ENCODE measurements at places on chromosomes 7 and 10.

DNA sequence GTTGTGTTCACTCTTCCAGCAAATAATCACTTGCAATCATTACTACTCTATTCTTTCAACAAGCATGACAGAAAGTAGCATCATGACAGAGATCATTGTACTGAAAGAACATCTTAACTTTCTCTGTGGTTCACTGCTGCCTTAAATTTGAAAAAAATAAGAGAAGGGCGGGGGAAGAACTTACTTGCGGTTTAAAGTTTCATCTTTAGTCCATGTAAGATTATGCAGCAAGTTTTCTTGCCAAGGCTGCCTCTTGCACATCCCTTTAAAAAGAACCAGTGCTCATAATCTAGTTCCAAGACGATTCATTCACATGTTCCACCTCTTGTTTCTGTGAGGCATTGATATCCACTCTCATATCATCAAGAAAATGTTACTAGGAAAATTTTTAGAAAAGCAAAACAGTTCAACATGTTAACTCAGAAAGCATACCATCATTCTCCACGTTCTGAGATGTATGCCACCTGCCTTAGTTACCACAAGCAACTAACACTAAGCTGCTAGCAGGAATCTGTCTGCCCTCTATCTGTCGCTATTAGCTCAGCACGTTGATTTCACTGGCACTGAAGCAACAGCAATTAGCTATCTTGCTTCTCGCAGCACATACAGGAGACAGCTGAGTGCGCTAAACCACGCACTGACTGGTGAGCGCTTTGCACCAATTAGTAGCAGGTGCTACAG lies at the start of gene PCDH15:
Gene PCDH15, minus strand, starts transcription at position 491 of the 681 bp plus-strand sequence. CDS start 136,969 bp downstream, outside the sequence.
- no peak for DNase-seq

- no peak for DNase-seq
Observed at GRCh38 chr10:12482587-12482986, 133.2 kb downstream of the CAMK1D start.

DNA sequence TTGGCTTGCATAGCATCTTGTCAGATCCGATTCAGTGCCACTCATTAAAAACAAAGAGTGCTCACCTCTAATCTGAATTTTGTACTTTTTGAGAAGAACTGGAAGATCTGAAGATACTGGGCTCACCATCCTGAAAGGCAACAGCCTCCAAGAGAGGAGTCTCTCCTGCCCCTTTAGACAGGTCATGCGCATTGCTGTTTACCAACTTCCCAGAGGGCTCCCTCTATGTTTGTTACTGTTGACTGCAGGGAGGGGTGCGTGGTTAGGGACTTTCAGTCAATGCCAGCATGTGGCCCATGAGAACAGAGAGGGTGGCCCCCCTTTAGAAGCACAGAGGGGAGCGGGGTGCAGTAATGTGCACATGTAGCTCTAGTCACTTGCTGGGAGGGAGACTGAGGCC lies 33.2 kb upstream of the CABCOCO1 start:
- no peak for DNase-seq

DNA sequence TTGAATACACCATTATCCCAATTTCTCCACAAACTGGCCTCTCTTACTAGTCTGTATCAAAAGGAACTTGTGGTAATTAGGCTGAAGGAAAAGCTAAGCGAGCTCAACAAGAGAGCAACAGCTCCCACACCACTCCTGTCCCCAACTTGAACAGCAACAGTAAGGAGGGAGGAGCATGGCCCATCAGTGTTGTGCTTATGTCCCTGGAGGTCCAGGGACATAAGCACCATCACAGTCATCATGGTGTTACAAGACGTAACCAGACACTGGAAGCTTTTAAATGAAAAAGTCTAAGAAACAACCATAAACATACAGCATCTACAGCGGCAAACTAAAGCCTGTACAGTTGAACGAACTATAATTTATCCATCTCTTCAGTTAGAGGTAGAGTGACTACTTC lies 989 bp downstream of the ERLIN1 start:
- DNase-seq, result peak; percentile 12

- no peak for DNase-seq
Observed at GRCh38 chr7:47045207-47046051, 536.5 kb downstream of the TNS3 start.

DNA sequence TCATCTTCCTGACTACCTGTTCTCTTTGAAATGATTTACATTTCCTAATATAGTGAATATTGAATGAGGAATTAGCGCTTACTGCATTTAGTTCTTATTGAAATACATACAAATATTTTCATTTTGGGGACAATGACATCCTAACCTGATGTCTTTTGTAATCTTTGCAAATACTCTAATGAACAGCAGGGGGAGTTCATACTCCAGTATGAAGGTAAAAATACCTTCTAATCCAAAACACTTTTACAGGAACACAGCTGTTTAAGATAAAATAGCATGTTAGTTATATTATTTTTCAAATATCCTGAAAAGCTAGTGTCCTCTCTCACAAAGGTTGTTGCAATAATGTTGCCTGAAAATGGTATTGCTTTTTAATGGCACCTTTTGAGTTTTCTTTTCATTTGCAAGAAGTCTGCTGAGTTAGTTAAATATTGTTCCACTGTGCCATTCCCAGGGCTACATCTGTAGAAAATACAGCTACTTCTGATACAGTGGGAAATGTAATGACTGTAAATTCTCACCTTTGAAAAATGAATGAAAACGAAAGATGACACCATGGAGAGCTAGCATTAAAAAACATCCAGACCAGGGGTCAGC lies 400.0 kb downstream of the PHF14 start:
- DNase-seq, result no peak

- DNase-seq, result no peak
Observed at GRCh38 chr7:74233655-74234285, 20.4 kb downstream of the RFC2 start.

GRCh38 chr10:7609556-7609955 lies 57.2 kb downstream of the ITIH5 start:
- DNase-seq, result no peak

DNA sequence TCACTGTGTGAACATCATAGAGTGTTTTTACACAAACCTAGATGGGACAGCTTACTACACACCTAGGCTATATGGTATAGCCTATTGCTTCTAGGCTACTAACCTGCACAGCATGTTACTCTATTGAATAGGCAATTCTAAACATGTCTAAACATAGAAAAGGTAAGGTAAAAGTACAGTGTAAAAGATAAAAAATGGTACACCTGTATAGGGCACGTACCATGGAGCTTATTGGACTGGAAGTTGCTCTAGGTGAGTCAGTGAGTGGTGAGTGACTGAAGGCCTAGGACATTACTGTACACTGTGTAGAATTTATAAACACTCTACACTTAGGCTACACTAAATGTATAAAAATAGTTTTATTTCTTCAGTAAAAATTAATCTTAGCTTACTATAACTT lies 182.0 kb upstream of the THSD7A start:
- DNase-seq, result no peak

DNA sequence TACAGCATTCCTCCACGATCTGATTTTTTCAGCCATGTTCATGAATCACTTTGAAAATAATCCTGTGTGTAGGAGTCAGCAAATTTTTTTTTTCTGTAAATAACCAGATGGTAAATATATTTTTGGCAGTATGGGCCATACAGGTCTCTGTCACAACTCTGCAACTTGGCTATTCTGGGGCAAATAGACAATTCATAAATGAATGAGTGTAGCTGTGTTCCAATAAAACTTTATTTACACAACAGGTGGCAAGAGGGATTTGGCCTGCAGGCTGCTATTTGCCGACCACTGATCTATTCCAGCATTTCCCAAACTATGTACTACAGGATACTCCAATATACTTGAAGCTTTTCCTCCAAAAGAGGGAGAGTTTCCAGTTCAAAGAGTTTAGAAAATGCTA lies 78.7 kb upstream of the SVIL start:
- no peak for DNase-seq

GRCh38 chr10:52632591-52632990 lies 140.0 kb downstream of the MBL2 start:
- no peak for DNase-seq

- DNase-seq, result no peak
Observed at GRCh38 chr7:151404216-151405011, 5.4 kb downstream of the WDR86 start.

GRCh38 chr10:78419481-78420265 lies 386.0 kb downstream of the RPS24 start:
- DNase-seq, result no peak

GRCh38 chr10:43160921-43161255 lies 22.6 kb downstream of the CSGALNACT2 start:
- DNase-seq, result peak; percentile 40

- DNase-seq, result no peak
Observed at GRCh38 chr10:74854610-74855009, 28.2 kb downstream of the KAT6B start.

GRCh38 chr7:19585761-19586160 lies 123.1 kb downstream of the POLR1F start:
- no peak for DNase-seq

DNA sequence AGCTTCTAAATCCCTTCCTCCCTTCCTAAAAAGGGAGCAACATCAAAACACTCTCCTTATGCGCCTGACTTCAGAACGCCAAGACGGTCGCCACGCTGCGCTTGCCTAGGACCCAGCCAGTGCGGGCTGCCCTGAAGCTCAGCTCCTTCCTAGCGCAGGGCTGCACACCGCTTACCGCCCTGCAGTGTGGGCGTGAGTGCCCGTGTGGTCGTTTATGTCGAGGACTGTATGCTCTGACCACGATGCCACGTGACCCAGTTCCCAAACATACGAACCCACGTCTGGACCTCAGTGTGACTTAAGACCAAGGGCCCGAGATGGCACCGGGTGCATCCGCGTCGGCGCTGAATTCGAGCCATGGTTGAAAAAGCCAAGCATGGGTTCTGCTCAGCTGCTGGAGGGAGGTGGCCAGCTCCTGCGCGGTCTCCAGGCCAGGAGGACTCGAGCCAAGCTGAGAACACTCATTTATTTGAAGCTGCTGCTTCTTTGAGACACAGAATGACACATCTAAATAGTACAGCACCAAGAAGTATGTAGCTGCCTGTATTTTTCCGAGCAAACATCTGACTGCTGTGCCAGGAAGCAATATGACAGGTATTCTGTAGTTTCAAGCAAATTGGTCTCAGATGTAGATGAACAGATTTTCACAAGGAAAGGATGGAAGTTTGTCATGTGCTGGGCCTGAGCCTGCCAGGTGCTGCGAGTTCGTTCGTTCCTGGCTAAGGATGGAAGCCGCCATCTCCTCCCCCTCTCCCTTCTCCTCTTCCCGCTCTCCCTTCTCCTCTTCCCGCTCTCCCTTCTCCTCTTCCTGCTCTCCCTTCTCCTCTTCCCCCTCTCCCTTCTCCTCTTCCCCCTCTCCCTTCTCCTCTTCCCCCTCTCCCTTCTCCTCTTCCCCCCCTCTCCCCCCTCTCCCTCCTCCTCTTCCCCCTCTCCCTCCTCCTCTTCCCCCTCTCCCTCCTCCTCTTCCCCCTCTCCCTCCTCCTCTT lies 184.7 kb downstream of the EBF3 start:
- DNase-seq, result no peak

- DNase-seq, result no peak
Observed at GRCh38 chr10:75707080-75707840, 275.8 kb downstream of the LRMDA start.

DNA sequence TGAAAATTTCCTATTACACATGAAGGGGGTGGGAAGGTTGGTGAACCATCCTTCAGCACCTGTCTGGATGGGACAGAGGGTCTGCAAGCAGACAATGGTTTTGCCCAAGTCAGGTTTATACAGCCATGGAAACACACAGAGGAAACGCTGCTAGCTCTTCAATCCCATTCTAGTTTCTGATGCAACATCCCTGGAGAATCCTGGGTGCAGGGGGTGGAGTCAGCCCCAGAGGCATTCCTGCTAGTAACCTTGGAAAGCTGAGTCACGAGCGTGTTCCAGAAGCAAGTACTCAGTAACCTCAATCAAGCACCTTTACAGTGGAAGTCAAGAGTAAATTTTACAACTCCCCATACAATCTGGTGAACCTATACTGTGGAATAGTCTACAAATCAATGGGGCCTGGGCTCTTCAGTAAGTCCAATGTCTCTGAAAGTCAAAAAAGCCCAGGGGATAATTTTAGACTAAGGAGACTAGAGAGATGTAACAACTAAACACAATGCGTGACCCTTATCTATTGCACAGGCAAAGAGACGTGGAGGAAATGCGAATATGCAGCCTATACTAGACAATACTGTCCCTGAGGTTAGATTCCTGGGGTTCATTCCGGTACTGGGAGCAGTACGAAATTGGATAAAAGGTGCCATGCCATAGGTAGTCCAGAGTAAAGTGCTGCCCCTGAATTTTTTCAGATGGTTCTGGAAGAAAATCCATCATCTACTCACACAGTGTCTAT lies 95.4 kb downstream of the ZRANB1 start:
- no peak for DNase-seq

GRCh38 chr10:129809431-129809830 lies 154.6 kb downstream of the EBF3 start:
- DNase-seq, result no peak

DNA sequence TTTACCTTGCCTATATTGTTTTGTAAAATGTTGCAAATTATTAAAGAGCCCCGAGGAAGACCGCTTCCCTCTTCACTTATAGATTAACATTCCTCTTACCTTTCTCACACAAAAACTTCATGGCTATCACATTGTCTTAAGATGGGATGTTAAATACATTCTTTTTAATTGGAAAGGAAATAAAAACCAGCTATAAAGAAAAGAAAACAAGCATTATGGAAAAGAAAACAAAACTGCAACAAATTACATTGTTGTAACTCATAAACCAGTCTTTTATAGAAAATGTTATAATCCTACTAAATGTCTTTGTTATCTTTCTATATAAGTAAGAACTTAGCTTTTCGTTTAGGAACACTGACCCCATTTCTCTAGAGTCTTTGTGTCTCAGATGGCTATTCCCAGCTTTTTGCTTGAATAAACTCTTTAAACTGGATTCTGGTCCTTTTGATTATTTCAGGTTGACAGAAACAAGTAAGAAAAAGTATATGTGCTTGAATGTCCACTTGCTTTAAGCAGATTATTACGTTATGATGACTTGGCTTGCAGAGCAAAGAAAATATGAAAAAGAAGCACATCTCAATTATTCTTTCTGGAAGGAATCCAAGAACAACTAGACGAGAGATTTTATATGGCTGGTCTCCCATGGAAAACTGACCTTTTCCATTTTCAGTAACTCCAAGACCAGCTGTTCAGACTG lies 128.2 kb downstream of the AKR1D1 start:
- no peak for DNase-seq

- no peak for DNase-seq
Observed at GRCh38 chr7:139909379-139910050, 80.5 kb downstream of the TBXAS1 start.

GRCh38 chr10:8344756-8345155 lies 290.3 kb downstream of the GATA3 start:
- no peak for DNase-seq

DNA sequence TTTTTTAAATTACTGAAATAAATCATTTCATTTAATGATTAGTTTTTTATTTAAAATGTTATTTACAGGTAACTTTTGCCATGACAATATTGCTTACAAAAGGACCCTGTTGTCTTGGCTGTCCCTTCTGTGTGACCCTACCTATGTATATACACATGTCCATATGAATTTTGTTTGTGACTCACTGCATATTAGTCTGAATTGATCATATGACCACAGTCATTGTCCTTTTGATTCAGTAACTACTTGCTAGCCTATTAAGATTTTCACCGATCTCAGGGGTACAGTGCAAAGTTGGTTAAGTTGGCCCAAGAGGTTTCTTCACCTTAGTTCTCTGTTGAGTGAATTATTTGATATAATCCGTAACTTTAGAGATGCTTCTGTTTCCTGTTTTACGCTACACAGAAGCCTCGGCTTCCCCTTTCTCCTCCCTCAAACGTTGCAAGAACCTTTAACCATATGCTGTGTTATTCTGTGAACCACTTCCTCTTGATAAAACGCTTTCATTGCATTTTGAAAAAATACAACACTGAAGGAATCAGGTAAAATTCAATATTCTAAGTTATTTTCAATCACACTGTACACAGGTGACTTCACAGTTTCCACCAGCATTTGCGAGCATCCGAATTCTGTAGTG lies 43.9 kb downstream of the APBB1IP start:
- no peak for DNase-seq

All from activated CD4-positive, alpha-beta T cell treated with anti-CD3 and anti-CD28 coated beads for 48 hours (primary cell).